CD4-positive, alpha-beta T cell treated with Interleukin-6 for 4 hours (primary cell): ENCODE measurements at places on chromosomes 13 and 19.

DNA sequence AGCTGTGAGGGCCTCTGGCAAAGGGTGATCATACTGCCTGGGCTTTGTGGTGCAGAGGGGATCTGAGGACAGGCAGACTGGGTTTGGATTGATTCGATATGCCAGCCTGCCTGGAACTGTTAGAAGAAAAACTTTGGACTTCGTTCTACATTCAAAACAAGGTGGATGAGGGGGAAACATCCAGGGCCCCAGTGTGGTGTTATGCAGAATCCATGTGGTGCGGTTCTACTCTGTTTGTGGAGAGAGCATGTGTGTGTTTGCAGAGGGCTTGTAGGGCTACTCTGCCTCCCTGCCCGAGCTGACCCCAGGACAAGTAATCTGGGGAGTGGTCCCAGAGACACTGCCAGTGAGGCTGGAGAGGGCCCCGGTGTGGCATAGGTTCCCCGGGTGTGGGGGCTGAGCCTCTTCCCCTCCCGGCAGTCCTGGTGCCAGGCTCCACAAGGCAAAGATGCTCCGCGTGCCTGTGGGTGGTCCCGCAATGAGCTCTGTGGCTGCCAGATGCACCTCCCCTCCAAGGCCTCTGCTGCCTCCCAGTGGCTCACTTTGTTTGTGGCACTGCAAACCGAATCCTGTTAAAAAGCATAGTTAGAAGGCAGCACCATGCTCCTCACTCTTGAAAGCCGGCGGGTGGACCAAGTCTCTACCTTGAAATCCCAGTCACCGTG is 22.3 kb upstream of the TFDP1 start:
- peak; percentile 47 for DNase-seq

GRCh38 chr19:54429176-54429495 is 13.9 kb downstream of the TTYH1 start:
- no peak for DNase-seq

DNA sequence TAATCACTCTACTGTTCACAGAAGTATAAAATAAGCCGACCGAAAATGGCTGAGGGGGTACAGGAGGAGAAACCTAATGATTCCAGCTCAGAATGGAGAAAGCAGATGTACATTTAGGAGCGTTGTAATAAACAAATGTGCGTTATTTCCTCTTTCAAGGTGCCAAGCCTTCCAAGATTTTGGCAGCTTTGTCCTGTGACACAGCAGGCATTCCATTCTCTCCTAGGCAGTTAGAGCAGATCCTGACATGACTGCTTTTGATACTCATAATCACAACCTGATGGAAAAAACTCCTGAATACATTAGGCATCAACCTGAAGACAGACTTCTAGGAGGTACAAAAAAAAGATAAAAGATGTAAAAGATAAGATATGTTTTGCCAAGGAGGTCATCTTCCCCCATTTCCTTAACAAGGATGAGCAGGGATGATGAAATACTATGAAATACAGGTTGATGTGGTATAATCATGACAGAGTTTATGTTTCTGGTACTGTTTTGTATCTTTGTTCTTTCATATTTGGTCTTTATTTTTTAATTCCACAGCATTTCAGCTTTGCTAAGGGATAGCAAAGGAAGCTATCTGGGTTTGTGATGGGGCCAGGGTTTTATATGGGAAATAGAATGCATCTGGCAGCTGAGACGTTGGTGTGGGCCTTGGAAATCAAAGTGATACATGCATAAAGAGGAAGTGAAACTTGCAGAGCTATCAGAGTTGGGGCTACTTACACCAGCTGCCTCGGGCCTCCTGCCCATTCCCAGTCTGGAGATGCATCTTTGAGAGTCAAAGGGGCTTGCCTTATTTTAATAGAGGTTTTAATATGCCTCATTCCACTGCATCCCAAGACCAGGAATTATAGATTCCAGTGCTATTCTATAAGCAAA is 222.5 kb downstream of the OXGR1 start:
- no peak for DNase-seq

- no peak for DNase-seq
Observed at GRCh38 chr19:55700813-55701212, 25.8 kb downstream of the EPN1 start.

DNA sequence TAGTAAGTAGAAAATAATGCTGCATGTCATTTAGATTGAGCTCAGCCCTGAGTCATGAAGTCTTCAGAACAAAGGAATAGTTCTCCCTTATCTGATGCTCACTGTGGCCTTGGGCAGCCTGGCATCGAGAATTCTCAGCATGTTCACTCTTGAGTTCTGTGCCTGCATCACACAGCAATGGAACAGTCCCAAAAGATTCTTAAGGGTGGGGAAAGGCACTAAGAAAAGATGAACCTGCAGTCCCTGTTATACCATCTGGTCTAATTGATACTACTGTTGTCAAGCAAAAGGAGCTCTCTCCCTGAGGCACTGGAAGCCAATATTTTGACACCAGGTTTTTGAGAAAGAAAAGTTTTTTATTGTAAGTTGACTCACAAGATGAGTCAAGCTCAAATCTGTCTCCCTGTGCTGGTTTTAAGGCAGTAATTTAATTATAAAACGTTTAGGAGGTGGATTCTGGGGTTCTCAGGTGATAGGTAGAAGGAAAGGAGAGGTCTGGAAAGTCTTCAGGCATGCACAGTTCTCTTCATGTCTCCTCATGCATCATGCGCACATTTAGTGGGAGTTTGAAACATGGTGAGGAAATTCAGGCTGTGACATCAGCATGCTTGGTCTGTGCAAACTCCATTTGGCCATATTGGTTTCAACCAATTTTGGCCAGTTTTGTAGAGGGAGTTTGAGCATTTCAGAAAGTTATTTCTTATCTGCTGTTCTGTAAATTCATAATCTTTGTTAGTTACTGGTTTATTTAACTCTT is 38.1 kb upstream of the ZNF766 start:
- no peak for DNase-seq
